ENCODE measurements at places on chromosomes 4 and X.

DNA sequence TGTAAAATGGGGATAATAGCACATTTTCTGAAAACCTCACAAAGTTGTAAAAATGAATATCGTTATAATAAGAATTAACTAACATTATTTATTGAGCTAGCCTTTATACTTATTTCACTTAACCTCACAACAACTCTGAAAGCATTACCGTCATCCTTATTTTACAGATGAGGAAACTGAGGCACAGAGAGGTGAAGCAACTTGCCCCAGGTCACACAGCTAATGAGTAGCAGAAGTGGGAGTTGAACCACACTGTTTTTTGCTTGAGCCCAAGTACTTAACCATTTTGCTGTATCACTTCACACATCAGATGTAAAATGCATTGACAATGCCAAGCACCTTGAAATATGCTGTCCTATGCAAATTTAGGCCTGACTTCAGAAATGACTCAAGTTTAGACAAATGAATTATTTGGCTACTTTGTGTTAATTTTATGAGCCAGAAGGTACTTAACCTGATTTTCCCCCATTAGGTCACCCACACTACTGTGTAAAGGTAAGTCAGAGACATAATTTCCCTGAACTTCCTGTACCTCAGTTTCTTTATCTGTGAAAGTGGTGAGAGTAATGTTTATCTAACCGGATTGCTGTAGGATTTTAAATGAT is 23.1 kb downstream of the CD40LG start:
- DNase-seq, result no peak

DNA sequence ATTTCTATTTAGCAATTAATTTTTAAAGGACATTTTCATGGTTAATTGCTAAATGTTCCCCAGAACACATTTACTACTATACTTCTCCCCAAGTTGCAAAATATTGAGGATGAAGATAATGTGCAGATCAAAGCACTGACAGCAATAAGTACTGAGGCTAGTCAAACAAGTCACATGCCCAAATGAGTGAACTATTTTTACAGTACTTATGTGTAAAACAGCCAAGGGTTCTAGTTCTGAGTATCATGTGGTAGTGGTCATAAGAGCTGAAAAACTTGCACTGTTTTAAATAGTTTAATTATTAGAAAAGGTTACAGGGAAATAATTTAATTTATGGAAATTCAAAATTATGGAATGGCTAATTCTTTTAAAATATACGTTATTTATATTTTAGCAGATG is 3.8 kb downstream of the GALNTL6 start:
- DNase-seq, result no peak

DNA sequence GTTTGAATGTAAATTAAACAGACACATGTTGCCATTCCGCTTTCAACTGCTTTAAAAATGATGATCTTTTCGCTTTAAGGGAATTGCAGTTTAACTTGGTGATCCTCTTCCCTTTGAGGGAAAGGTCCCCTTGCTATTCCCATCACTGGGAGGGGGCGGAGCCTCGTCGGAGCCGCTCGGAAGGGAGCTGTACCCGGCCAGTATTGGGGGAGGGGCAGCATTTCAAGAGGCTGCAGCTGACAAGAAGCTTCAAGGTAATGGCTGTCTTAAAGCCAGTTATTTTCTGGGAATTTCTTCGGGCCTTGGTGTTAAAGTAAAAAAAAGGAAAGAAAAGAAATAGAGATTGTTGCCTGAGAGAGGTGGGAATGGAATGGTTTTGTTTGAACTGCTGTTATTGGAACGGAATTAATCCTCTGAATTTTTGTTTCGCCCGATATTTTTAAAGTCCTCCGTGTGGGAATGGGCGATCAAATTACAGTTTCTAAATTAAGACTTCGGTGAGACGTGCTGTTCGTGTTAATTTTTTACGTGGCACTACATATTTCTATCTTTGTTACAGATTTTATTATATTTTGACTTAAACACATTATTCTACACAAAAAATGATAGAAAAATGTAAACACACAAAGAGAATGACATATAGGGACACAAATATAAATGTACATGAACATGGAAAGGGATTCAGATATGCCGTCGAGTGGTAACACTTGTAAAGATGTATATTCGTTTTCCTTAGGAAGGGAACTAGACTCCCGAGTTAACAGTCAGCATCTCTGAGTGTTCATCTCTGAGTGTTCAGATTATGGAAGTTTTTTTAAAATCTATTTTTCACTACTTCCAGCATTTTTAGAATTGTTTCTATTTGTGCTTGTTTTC is 9.2 kb downstream of the PWWP3B start:
- no peak for DNase-seq

GRCh38 chr4:118762730-118763477 is 73.0 kb downstream of the SEC24D start:
- no peak for DNase-seq

DNA sequence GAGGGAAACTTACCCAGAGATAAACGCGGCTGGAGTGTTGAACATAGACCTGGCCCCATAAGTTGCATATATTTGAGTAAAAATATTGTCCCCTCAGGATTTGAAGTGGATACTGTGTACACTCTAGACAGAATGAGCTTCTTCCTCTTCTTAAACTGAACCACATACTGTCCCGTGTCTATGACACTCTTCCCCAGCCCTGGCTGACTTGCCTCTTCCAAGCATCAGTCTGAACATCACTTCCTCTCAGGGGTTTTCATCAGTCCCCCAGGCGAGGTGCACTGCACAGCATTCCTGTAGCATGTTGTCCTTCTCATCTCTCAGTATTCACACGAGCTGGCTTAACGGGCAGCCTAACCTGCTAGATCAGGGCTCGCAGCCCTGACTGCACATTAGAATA is 80.5 kb upstream of the TMEM150C start:
- DNase-seq, result no peak

DNA sequence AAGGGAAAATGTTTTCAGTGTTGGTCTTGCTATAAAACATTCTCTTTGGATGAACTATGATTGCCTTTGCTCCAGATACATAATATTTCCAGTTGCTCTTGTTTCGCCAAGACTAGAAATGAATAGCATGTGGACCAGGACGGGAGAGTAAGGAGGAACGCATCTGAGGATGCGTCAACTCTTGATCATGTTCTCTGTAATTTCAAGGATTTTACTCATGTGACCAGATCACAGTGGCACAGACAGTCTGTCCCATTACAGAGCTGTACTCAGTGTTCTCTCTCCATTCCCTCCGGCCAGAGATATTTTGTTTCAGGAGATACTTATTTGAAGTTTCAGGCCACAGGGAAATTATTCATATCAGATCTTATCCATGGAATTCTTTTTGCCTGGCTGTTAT is 266.6 kb downstream of the MID1IP1 start:
- no peak for DNase-seq

DNA sequence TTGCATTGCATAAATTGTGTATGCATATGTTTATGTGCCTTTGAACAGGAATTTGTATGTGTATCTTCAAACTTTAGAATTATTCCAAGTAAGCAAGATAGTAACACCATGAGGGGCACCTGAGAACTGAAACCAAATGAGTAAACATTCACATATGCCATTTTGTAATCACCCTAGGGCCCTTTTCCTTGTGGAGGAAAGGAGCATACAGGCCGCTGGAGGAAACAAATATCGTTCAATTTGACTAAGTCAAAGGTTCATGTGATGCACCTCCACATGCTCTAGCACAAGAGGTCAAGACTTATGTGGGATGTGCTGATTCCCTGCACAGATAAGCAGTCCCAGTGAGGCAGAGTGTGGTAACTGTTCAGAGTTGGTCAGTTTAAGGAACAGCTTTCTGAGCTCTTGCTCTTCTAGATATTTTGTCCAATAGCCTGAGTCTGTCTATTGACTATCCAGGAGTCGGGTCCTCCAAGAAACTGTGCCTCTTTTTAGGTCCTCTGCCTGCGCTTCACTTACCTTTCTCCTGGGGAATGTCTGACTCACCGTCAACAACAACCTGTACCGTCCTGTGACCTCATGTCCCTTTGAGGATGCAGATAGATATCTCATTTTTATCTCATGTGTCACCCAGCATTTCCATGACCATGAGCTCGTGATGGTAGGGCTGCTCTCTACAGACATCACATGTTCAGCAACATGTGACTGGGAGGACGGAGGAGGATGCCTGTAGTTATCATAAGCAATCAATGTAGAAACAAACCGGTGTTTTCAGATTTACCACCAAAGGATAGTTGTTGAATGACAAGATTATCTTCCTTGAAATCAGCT is 196.9 kb downstream of the NWD2 start:
- DNase-seq, result no peak

DNA sequence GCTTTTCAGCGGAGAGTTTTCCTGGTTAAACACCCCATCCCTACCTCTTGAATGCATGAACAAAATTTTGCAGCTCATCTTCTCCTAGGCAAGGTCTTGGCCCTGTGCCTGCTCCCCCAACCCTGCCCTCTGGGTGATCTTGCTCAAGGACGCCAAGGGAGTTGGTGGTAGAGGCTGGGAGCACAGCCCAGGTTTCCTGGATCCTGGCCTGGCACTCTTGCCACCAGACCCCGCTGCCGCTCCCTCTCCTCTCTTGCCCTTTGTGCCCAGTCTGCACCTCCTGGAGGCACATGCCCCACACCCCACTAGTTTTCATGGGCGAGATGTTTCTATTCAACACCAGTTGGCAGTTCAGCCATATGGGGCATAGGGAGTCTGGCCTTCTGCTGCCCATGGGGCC is 37.3 kb downstream of the TSC22D3 start:
- no peak for DNase-seq

- DNase-seq, result no peak
Observed at GRCh38 chrX:86806786-86807185, 658.5 kb downstream of the DACH2 start.
